Stimulated activated CD4-positive, alpha-beta T cell treated with anti-CD3 and anti-CD28 coated beads, Interleukin-15, amount 100 ng/mL, for 48 hours (primary cell): ENCODE measurements at places on chromosomes 1 and 21.

GRCh38 chr1:46767649-46768282 lies 31.1 kb upstream of the CYP4B1 start:
- no peak for DNase-seq

DNA sequence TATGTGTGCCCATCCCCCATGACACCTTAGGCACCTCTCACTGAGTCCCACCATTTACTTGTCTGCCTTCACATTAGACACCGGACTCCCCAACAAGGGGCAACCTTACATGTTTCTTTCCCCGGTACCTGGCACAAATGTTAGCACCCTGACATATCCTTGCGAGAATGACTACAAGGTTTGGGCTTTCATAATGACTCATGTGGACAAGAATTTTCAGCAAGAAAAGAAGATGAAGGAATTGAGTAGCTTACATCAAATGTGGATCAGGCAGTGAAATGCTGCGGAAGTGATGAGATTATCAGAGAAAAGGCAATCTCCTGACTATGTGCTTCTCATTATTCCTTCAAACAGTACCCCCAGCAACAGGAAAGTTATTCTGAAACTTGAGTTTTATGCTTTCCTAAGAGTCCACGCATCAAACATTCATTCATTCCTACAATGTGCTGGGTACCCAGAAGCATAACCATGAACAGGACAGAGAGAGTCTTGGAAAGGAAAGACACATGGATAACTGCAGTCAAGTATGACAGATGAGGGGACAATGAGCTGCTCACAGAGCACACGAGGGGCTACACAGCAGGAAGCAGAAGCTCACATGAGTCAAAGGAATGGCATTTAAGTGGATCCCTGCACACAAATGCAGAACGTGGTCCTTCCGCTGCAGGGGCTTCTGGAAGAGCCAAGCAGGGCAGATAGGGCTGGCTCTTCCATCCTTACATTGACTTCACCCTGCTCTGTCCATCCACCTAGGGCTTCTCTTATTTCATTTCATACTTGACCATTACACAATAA lies 112.1 kb downstream of the PCNX2 start:
- no peak for DNase-seq

GRCh38 chr1:107653765-107654164 lies 311.2 kb downstream of the VAV3 start:
- DNase-seq, result no peak

DNA sequence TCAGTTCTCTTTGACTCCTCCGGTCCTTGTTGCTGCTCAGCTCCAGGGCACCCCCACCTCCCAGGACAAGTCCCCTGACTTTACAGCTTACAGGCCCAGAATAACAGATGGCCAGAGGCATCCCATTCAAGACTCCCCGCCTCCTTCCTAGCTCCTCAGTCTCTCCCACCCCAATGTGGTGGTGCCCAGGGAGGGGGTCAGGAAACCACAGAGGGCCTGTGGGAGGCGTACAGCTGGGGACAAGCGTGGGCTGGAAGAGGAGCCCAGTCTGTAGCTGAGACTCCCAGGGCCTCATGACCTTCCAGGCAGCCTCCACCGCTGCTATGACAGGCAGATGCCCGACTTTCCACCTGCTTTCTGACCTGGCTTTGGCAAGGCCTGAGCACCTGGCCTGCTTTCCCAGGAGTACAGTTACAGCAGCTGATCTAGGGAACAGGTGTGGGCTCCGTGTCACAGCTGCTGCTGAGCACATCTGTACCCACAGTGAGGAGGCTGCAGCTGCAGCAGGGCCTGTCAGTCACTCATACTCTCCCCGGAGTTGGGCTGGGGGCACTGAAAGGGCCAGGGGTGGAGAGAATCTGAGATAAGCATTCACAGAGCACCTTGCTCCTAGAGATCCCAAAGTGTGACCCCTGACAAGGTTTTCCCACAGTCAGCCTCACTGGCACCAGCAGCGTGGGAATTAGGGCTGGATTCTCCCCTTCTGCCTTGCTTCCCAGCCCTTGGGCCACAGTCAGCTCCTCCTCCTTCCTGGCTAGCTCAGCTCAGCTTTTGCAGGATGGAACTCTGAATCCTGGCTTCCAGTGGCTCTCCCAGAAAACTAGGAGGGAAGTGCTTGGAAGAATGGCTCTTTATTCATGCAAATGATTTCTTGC lies 7.1 kb upstream of the NAV1 start:
- no peak for DNase-seq

DNA sequence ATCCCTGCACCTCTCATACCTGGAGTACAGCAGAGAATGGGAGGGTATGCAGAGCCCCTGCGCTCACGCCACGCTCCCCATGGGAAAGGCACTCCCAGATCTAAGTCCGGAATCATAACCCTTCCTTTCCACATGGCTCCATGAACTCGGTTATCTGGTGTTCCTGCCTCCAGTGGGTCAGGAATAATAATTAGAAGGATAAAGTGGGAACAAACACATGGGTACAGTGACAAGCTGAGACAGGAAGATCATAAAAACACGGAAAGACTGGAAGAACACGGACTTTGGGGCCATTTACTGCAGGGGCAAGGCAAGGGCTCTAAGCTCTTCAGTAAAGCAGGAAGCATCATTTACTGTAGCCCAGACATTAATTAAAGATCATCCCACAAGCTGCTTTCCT lies 48.6 kb downstream of the FOXO6 start:
- no peak for DNase-seq

- DNase-seq, result no peak
Measured at GRCh38 chr1:213615226-213615916, 372.4 kb upstream of the PROX1 start.

DNA sequence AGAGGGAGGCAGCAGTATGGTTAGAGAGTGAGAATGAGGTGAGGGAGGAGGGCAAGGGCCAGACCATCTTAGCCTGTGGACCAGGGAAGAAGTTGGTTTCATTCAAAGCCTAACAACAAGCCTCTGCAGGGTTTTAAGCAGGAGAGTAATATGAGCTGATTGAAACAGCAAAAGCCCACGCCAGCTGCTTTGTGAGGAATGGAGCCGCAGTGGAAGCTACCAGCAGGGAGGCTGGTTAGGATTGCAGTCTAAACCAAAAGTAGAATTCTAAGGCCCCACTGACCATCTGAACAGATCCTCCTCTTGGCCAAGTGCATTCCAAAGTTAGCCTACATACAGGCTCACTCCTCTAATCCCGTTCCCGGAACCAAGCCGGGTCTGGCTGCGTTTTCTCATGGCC lies 44.8 kb downstream of the OLFML3 start:
- DNase-seq, result no peak
